ENCODE measurements at places on chromosomes 16 and 17.

DNA sequence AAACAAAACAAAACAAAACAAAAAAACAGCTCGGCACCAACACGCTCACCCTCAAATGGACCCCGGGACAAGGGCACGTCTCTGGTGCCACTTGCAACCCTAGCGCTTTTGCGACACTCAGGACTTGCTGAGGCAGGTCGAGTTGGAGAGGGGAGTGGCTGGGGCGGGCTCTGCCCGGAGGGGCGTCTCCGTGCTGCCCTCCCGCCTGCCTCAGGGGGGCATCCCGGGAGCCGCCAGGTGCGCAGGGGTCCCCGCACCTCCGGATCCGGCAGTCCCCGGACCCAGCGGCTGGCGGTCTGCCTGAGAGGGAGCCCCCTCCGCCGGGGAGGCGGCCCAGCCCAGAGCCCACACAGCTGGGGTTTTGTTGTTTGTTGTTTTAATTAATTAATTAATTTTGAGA, at the start of gene SLC52A1:
Gene SLC52A1 (minus strand): TSS at position 112 of the 400 bp plus-strand sequence. CDS start 820 bp downstream, outside the sequence.
- DNase-seq = no peak

GRCh38 chr17:69557339-69557738, 142.8 kb downstream of the MAP2K6 start:
- DNase-seq = no peak

DNA sequence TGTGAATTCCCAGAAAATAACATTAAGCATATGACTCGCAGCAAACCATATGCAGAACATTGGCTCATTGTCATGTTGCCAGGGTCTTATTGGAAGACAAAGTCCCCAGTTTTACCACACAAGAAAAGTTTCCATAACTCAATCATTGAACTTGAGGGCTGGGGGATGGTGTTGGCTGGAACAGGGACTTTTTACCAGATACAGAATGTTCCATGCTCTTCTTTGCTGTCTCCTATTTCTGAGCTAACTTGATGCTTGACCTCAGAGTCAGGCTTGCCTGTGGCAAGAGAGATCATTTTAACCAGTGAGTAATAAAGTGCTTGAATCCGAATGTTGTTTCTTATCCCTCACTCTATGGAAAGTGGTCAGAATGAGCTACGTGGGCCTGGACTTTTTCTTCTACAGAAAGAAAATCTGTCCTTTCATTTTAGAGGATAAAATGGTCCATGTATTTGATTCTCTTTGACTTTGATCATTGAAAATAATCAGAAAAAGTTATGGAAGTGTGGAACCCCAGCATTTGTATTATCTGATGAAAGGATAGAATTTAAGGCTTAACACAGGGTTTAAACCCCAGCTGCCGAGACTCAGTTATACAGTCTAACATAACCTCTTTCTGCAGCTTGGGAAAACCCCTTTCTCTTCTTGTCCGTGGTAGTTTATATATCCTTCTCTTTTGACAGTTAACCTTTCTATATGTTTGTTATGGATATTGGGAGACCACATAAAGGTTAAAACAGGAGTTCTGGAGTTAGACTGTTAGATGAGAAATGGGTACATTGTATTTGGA, 67.0 kb downstream of the TUBD1 start:
- DNase-seq = no peak

DNA sequence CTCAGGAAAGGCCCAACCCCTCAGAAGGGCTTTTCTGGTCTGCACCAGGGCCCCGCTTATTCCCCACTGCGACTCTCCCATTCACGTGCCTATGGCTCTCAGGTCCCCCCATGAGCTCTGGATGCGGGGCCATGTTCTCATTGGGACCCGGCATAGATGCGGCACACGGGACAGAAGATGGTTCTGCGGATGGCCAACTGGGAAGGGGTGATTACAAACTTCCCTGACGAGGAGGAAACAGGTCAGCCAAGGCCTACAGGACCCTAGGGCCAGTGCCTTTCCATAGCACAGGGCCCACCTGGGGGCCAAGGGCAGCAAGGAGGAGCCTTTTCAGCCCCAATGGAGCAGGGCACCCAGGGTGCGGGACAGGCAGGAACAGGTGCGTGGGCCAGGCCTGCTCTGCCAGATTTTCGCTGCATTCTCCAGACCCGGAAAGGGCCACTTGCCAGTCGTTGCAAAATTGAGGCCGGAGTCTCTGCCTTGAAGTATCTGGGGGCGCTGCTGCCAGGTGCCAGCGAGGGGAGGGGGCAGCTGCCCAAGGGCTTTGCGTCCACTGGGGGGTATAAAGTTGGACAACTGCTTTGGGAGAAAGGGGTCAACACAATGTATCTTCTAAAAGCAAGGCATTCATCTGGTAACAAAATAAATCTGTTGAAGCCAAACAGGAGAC, 20.5 kb downstream of the SLC7A5 start:
- DNase-seq = no peak

Measured in NB4 (cell line).